Stimulated activated CD4-positive, alpha-beta T cell treated with anti-CD3 and anti-CD28 coated beads, Interleukin-1b, Interleukin-23, amount 100 ng/mL, for 1 hour (primary cell): ENCODE measurements at places on chromosomes 13 and 19.

DNA sequence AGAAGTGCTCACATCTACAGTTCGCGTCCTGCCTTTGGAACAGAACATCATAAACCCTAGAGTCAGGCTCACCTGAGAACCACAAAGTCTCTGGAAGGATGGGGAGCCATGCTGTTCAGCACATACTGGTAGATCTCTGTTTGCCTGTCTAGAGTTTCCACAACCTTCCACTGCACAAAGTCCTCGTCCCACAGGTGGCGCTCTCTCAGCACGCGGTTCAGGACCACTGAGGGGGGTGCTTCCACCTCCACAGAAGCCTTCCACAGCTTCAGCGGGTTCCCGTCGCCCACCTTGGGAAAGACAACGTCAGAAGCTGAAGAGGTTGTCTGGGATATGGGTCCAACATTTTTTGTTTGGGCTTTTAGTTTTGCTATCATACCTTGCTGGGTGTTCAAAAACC is 93.6 kb downstream of the KL start:
- DNase-seq: no peak

- no peak for DNase-seq
Measured at GRCh38 chr13:99255271-99255670, 2.9 kb downstream of the GPR18 start.

DNA sequence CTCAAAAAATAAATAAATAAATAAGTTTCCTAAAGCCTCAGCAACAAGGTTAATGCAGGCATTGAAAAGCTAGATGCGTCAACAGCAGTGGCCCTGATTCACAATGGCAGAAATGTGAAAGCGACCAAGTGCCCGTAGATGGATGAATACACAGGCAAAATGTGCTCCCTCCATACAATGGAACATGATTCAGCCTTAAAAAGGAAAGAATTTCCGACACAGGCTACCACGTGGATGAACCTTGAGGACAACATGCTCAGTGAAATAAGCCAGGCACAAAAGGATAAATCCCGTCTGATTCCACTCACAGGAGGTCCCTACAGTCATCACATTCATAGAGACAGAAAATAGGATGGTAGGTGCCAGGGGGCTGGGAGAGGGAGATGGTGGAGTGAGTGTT is 31.7 kb downstream of the INSR start:
- no peak for DNase-seq

DNA sequence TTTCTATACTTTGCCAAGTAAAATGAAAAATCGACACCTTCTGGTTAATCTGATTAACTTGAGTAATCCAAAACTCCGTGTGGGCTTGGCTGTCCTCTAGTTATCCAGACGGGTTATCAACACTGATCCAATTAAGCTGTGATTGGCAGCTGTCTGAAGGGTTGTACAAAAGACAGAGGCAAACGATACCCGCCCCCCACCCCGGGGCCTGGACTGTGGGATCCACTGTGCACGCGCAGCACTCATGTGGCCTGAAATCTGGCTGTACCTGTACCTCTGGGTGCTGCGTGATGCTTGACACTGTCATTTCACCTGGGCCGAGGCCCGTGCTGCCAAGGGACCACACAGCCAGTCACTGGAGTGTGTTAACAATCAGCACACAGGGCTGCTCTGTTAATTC is 53.5 kb downstream of the COL4A2 start:
- DNase-seq: no peak

- no peak for DNase-seq
Measured at GRCh38 chr19:45498411-45499195, at the start of gene PPM1N. PPM1N (plus strand) TSS chr19:45498443; CDS start chr19:45498473, 30 bp downstream.

- DNase-seq: no peak
Measured at GRCh38 chr19:15418231-15418578, 583 bp downstream of the AKAP8L start.

DNA sequence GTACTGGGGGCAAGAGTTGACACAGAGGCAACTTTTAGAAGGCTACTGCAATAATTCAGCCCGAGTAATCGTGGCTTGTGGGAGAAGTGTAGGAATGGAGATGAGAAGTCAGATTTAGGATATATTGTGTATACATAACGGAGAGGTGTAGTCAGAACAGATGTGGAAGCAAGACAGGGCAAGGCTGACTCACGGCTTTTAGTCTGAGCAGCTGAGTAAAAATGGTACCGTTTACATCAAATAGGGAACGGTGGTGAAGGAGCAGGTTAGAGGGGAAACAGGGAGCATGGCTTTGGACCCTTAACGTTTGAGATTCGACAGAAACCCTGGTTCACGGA is 796 bp upstream of the LSM14A start:
- no peak for DNase-seq

DNA sequence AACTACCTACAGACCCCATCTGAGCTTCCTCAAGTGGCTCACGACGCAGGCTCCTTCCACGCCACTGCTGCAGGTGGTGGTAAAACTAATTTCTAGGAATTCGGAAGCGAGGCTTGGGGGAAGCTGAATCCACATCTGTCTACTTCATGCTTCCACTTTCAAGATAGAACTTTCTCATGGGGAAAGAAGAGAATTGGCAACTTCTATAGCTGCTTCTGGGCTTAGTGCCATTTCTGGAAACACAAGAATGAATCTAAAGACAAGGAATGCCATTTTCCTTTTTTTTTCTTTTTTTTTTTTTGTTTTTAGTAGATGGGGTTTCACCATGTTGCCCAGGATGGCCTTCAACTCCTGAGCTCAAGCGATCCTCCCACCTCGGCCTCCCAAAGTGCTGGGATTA is 2.8 kb upstream of the NLRP12 start:
- DNase-seq: no peak

GRCh38 chr13:55410398-55411330 is 1730.1 kb upstream of the PRR20A start:
- no peak for DNase-seq

GRCh38 chr13:93646245-93646644 is 419.6 kb downstream of the GPC6 start:
- no peak for DNase-seq
